SK-N-DZ (cell line): ENCODE measurements at places on chromosomes 6 and 20.

- DNase-seq: peak; percentile 30
Measured at GRCh38 chr6:149840345-149841075, 23.6 kb downstream of the LRP11 start.

GRCh38 chr6:33875141-33875581 is 71.4 kb upstream of the MLN start:
- DNase-seq: no peak

DNA sequence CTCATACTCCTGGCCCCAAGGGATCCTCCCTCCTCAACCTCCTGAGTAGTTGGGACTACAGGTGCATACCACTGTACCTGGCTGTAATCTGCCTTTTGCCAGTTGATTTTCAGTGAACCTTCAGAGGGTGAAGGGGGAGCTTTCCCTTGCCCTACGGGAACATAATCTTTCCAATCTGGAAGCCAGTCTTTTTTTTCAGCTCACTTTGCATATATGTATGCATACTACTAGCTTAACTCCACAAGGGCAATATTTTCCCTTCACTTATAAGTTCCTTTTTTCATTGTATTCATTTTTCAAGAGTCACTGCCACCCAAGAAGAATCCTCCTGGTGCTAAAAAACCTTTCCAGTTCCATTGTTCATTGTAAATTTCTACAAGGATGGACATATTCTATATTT is 53.4 kb upstream of the GCM1 start:
- no peak for DNase-seq

- no peak for DNase-seq
Measured at GRCh38 chr6:49519660-49520059, 19.9 kb downstream of the GLYATL3 start.

DNA sequence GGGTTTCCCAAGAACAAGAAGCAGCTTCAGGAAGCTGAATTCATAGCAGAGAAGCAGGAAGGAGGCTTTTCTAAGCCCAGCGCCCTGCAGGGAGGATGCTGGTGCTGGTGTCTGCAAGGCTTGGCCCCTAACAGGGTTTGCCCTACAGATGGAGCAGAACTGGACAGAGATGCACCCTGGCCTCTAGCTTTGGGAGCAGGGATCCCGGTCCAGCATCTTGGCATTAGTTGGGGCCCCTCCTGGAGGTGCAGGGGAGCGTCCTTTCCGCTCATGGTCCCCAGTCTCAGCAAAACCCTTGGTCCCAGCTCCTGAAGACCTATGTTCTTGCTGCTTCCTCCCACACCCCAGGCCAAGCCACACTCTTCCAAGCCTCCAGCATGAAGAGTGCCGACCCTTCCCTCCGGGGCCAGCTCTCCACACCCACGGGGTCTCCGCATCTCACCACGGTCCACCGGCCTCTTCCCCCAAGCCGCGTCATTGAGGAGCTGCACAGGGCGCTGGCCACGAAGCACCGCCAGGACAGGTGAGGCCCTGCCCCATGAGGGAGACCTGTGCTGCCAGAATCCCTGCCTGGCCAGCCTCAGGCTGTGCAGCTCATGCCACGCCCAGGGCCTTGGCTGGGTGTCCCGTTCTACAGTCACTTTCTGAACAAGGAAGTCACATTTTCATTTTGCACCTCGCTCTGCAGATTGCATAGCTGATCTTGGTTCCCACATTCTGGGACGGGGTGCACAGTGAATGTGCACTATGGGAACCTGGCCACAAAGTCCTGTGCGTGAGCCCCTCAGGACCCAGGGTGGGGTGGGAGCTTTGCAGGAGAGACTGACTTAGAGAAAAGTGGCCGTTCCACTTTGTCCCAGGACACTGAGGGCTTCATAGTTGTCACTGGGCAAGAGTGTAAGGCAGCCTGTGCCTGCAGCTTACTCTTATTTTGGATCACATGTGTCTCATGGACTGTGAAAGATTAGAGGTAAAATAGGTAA is 160.2 kb downstream of the SYCP2 start:
- DNase-seq: no peak

DNA sequence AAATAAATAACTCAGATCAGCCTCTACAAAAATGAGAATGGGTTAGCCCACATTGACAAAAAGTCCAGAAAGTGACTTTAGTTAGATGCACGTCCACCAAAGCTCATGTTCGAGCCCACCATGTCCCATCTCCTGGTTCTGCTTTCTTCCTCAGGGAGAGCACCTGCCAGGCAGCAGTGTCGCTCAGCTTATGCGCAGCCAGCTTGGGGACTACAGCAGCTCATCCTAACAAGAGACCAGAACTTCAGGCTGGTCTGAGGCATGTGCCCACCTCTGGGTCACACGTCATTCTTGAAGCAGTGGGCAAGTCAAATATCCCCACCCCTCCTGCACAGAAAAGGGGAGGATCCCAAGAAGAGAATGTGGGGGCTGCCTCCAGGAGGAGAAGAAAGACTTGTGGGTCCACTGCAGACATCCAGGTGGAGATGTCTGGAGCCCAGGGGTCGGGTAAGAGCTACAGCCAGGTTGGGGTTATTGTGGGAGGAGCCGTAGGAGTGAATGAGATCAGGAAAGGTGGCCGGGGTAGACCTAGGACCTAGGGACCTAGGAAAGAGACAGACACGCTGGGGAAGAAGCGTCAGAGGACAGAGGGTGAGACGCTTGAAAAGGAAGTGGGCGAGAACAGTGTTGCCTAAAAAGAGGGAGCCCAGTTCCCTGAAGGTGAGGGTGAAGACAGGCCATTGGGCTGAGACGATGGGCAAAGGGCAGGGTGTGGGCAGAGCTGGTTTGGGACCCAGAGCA is 52.5 kb downstream of the SSR1 start:
- DNase-seq: no peak

DNA sequence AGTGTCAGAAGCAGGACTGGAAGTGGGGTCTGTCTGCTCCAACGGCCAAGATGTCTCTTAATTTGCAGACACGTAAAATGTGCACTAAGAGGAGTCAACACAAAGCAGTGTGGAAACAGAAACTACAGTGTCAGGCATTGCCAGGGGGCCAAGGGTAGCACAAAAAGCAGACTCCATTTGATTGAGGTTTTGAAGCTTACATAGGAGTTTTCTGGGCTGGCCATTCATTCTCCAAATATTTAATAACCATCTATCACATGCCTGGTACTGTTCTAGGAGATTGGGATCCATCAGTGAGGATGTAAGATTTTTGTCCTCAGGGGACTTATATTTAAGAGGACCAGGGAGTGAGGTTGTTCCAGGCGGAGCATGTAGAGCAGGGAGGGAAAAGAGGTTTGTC is 29.5 kb downstream of the MAFB start:
- no peak for DNase-seq

DNA sequence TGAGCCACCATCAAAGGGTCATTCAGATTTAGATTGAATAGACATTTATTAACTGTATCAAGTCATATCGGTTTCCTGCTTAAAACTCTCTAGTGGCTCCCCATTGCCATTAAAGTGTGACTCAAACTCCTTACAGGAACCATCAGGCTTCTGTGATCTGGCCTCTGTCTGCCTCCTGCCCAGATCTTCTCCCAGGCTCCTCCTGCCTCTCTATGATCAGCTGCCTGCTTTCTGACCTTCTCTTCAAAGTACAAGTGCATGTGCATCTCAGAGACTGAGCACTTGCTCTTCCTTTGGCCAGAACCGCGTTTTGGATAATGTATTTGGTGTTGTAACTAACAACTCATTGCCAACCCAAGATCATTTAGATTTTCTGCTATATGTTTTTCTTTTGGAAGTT is 52.7 kb downstream of the IL20RA start:
- DNase-seq: no peak

GRCh38 chr20:19260412-19261090 is 48.1 kb downstream of the SLC24A3 start:
- no peak for DNase-seq

GRCh38 chr6:111258615-111259088 is 171.3 kb downstream of the SLC16A10 start:
- DNase-seq: no peak

DNA sequence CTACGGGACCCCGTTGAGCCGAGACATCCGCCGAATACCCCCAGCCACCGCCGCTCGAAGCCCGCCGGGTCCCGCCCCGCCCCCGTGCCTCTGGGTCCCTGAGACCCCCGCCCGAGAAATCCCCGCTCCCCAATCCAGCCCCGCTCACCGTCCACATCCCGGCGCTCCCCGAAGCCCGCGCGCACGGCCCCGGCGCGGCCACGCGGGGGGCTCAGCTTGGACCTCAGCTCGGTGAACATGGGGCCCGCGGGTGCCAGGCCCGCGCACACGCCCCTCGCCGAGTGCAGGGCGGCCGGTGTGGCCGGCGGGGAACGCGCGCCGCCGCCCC is 249 bp downstream of the SAMD10 start:
- no peak for DNase-seq

DNA sequence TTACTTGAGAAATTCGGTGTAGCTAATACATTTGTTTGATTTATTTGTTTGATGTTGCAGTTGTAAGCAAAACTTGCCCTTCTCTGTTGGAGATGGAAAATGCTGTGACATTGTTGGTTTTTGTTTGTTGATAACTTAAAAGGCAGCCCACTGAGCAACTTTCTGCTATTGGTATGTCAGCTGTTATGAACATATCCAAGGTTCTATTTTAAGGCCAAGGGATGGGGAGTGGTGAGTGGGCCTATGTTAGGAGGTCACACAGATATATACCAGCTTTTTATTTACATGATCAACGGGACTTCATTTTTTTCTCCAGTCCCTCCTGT is 5.7 kb downstream of the QKI start:
- no peak for DNase-seq

DNA sequence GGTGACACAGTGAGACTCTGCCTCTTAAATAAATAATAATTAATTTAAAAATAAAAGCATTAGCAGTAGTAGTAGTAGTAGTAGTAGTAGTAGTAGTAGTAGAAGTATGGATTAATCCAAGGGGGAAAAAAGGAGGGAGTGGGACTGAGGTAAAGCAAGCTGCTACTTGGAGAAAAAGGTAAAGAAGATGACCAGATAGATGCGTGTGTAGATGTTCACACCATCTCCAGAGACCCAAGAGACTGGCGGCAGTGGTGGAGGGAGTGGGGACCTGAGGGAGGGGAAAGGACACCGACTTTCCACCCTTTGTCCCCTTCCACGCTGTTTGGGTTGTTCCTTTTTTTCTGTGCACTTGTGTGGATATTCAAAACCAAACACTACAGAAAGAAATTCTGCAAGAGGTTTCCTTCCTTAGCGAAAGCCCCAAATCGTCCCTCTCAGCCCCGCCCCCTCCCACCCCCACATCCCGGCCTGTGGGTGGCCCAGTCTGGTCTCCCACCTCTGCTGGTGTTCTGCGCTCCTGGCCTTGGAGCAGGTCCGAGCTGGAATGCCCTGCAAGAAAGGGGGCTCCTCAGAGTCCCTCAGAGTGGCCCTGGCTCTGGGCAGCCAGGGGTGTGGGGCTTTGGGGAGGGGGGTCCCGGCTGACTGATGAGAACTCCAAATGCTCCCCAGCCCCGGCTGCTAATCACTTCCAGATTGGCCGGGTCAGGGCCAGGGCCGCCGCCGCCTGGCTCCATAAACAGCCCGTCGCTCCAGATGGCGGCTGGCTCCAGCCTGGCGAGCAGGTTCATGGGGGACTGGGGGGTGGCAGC is 60.2 kb downstream of the UBE2V1 start:
- peak; percentile 67 for DNase-seq

DNA sequence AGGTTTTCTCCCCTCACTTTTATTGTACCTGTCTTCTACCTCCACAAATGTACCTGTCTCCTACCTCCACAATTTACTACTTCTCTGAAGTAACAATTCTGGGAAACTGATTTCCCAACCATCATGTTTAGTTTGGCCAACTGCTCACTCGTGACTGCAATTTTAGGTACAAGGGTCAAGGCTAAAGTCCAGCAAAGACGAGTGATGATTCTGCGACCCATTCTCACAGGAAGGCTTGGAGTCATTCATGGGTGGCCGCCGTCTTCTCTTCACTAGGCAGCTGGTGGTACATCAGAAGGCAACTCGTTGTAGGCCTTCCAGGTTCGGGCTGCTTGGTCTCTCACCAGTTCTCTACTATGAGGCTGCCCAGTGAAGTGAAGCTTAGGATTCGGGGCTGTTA is 483.8 kb upstream of the JARID2 start:
- DNase-seq: no peak

DNA sequence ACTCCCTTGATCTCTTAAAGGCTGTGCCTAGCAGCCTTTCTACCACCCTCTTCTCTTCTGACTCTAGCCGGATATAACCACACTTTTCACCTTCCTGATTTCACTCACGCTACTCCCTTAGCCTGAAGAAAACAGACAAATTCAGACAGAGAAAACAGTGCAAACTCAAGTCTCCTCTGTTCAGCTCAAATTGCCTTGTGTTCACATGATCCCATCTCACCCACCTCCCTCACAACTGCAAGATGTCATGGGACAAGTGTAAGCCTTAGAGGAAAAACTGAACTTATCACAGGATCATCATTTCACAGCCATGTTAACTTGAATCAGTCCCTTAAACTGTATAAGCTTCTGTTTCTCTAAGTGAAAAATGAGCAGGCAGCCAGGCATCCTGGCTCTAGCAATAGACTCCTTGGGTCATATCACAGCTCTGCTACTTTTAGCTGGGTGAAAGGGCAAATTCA is 66.5 kb upstream of the TENT5A start:
- DNase-seq: no peak

DNA sequence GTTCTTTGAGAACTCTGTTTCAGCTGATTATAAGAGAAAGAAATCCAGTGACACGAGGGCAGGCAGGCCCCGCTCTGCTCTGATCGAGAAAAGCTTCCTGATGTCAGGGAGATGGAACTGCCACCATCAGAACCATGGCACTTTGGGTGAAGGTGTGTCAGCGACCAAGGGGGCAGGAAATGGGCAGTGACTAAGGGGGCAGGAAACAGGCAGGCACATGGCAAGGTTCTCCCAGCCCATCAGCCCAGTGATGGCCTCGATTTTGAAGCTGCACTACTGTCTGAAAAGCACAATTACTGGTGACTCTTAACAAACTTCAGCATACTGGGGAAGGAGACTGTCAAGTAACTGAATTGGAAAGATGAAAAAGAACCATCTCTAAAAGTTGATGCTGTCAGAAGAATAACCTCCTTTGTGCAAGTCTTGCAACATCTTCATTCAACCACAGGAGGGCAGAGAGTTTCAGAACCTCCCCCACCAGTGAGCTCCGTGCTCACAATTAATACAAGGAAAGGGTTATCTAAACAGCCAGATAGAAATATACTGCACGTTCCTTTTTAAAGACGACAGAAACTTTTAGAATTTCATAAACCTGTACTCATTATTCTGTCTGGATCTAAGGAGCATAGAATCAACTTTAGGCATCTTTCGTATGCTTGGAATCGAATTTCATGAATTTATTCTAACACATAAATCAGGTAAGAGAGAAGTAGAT is 39.1 kb downstream of the TMX4 start:
- DNase-seq: peak; percentile 21
